Right atrium auricular region (tissue), 2 donors: ENCODE measurements at places on chromosomes 16 and 17.

DNA sequence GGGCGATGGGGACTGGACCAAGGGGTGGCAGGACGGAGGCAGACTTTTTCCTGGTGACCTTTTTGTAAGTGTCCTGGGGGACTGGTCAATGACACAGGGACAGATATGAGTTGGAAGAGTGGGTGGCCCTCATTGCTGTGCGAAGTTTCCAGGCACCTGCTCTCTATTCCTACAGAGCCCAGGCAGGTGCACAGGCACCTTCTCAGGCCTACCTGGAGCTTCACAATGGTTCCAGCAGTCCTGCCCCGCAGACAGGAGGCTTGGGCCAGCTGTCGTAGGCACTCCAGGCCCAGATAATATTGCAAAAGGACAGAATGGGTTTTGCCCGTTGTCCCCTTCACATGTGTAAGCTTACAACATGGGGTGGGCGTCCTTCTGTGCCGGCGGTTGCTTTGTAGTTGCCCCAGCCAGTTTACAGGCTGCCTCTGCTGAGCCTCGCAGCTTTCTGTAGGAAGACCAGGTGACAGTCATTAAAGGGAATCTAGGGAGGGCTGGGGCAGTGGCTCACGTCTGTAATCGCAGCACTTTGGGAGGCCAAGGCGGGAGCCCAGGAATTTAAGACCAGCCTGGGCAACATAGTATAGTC, 84.3 kb downstream of the ARHGAP23 start:
- DNase-seq = no peak

DNA sequence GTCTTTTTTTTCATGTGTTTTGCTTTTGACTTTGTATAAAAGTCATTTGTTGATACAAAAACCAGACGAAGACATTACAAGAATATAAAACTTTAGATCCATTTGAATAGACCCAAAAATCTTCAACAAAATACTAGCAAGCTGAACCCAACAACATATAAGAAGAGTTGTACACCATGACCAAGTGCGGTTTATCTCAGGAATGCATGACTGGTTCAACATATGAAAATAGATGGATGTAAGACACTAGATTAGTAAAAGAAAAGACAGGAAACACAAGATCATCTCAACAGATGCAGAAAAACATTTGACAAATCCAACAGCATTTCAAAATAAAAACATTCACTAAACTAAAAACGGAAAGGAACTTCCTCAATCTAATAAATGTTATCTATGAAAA, 69.0 kb downstream of the TBC1D16 start:
- no peak for DNase-seq

- no peak for DNase-seq
These were observed 136.3 kb downstream of the NLK start for GRCh38 chr17:28178800-28179199.

GRCh38 chr17:70074236-70074830, 692 bp upstream of the KCNJ16 start:
- no peak for DNase-seq

DNA sequence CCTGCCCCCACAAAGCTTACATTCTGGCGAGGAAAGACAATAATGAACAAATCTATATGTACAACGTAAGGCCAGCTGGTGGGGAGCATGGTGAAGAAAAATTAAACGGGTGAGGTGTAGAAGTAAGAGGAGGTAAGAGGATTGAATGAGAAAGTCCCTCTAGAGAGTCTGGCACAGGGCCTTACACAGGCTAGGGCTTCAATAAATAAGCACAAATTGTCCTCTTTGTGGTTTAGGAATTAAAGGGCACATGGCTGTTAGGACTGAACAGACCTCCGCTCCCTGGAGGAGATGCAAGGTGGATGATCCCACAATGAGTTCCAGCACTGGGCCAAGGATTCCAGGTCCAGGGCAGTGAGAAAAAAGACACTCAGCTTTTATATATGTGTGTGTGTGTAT, 43.1 kb upstream of the HAPSTR1 start:
- no peak for DNase-seq

DNA sequence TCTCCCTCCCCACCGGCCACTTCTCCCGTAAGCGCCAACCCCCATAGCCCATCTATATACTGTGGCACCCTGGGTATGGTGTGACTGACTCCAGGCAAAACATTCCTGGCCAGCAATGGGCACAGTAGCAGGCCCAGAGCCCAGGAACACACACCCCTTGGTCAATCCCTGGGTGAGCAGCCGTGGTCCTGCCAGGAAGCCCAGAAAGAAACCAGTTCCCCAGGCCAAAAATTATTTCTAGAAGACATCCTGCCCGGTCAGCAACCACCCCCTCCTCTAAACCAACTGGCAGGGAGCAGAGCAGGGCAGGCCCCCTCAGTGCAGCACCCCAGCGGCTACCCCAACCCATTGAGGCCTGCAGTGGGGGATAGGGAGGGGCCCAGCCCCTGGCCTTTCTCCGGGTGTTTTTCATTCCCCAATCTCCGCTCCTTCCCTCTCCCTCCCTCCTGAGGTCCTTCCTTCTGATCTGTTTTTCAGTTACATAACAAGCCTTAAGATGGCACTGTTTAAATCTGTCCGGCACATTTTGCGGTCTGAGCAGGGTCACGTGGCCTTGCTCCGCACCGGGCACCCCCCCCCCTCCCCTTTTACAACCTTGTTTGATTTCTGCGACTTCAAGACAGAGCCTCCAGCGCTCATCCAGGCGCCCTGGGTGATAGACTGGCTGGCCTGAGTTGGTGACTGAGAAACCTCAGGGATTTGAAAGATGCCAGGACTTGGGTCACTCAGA, 2.0 kb downstream of the NPTX1 start:
- no peak for DNase-seq

DNA sequence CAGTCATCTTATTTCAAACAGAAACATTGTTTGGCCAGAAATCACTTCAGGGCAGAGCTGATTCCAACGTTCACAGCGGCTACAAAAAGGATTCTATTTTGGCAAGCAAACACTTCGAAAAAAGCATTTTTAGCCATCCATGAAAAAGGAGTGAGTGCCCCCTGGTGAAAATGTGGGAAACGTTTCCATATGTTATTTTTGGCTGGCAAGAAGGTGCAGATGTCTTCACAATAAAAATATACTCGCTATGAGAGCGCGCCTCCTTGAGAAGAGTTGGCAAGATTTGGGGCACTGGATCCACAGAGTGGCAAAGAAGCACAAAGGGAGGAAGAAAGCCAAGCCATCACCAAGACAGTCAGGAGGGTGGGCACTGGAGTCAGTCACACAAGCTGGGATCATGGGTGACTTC, 191.1 kb downstream of the CHD9NB start:
- DNase-seq = no peak

DNA sequence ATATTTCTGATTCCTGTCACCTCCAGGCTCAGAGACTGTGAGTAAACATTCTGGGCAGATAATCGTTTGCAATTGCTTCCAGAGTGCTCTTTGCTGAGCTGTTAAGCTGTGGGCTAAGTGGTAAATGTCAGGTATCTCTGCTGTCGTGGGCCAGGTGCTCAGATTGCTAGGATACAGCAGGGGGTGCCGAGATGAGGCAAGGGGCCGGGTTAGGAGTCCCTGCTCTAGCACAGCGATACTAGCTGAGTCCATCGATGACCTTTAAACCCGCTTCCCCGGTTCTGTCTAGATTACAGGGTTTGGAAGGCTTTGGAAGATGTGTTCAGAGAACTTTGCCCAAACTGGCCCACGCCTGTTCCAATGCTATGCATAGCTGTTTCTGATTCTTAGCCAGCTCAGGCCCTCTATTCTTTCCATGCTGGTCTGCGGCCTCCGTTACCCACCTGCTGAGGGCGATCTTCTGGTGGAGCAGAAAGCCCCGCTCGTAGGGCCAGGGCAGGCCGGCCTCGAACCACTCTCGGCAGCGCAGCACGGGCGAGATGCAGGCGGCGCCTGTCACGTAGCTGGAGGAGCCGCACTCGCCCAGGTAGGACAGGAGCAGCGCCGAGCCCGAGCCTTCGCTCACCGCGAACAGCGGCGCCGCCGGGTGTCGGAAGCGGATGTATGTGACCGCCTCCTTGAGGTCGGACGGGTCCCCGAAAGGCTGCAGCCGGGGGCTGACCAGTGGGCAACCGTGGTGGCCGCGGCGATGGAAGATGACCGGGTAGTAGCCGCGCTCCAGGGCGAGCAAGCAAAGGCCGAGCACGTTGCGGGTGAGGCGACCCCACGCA, 979 bp downstream of the ABHD15 start:
- peak; percentile 60 for DNase-seq

- no peak for DNase-seq
These were observed 16.0 kb downstream of the SOX8 start for GRCh38 chr16:997440-998051.

DNA sequence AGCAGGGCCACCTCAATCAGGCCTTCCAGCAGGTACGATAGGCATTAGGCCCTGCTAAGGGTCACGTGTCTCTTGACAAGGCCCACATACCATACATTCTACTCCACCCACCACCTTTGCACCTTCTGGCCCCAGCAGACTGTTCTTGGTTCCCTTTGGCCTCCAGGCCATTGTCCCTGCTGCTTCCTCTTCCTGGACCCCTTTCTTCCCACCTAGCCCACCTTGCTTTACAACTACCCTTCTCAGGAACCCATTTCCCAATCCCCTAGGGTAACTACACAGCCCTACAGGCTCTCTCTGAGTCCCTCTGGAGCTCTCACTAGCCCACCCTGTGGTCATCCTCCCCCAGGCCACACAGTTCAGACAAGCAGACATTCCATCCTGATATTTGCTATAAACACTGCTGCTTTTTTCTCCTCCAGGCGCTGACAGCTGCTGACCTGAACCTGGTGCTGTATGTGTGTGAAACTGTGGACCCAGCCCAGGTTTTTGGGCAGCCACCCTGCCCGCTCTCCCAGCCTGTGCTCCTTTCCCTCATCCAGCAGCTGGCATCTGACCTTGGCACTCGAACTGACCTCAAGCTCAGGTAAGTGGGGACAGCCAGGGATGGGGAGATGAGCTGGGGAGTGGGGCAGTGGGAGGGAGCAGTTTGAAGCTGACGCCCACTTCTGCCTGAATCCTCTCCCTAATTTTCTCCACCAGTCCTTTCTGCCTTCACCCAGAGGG, 1.4 kb upstream of the NRN1L start:
- DNase-seq = no peak

DNA sequence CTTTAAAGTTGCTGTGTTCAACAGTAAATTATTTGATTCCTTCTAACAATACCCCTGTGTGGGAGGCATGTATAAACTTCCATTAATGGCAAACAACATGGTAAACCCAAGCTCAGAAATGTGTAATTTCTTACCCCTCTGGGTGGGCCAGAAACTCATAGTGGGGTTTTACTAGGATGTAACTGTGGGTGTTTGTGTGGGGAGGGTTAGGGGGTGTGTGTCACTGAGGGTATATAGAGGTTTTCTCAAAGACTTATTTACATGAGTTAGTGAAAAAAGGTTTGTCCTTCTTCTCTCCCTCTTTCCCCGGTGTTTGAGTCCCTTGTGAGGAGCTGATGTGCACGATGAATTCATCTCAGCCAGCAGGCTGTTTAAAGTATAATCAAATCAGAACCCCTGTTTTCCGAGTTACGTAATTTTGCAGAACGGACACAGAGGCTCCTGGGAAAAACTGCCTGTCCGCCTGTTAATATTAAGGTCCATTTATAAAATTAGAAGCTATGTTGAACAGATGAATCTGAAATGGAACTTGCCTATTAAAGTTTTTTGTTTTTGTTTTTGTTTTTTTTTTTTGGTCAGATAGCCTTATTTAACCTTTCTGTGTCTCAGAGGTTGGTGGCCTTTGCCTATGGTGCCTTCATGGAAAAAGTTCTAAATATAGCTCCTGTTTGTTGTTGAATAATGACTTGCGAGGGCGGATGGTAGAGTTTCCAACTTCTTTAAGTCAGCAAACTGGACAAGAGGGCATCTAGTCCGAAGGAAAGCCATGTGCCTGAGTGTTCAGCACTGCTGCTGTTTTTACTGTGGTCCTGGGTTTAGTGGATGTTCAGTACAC, 73.3 kb downstream of the MSI2 start:
- no peak for DNase-seq

DNA sequence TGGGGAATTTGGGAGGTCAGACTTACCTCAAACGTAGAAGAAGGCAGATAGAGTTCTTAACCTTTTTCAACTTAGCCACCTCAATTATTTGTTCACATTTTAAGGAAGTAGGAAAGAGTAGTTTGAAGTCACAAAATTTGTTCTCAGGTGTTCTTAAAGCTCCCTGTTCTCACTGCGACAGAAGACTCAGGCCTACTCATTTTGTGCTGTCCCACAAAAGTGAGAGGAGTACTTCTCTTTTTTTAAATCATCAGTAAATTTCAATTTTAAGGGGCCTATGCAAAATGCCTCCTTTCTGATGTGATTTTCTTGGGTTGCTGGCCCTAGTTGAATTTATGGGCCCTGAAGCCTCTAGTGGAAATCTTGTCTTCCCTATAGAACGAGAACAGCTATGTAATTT, 133.4 kb downstream of the MAP2K6 start:
- DNase-seq = no peak

DNA sequence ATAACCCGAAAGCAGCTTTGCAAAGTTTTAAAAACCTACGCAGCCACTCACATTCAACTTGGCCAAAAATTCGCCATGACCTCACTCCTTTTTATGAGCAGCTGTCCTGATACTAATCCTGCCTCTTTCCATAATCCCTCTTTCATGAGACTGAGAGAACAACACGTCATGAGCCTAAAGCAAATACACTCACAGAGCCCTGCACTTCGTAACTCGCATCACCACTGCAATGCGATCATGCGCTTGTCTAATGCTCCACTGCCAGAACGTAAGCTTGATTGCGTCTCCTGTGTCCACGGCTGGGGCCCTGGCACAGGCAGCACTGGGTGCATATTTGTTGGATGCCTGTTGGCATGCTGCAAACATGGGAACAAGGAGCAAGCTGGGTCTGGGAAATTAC, 36.2 kb downstream of the CDRT4 start:
- DNase-seq = peak; percentile 69
